ENCODE measurements at places on chromosomes 7 and 10.

DNA sequence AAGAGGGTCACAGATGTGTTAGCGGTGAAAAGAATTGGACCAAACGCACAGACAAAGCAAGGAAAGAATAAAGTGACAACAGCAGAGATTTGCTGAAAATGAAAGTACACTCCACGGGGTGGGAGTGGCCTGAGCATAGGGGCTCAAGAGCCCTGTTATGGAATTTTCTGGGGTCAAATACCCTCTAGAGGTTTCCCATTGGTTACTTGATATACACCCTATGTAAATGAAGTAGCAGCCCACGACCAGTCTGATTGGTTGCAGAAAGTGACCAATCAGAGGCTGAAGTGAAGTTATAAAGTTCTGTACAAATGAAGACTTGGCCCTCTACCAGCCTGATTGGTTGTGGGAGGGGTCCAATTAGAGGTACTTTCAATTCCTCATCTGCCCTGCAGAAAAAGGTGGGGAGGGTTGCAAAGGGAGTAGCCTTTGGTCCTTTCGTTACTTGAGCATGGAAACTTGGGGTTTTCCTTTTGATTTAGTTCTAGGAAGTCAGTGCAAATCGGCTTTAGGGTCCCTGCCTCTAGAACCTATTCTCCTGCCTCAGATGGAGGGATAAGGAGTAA is 125.6 kb upstream of the PRPS1L1 start:
- no peak for DNase-seq

- no peak for DNase-seq
Observed at GRCh38 chr7:79400222-79400621, 53.2 kb downstream of the MAGI2 start.

- no peak for DNase-seq
Observed at GRCh38 chr10:12382157-12382548, 32.8 kb downstream of the CAMK1D start.

DNA sequence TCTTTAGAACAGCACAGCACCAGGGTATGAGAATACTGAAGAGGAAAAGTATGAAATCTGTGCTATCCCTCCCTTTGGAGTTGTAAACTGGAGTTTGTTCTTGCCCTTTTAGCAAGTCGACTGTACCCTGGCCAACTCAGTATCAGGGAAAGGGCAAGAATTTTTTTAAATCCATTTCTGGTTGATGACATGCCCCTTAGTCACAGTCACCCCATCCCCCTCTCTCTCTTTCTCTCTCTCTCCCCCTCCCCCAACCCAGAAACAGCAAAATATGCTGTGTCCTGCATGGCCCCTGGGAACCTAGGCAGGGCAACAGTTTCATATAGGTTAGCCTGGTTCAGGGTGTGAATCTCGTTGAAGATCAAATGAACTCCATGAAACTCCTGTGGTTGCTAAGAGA is 177.7 kb upstream of the ADO start:
- no peak for DNase-seq

GRCh38 chr10:71598621-71599055 is 120.9 kb downstream of the C10orf105 start:
- DNase-seq, result no peak

GRCh38 chr10:115706488-115707076 is 566.4 kb downstream of the GFRA1 start:
- DNase-seq, result no peak

Data from stimulated activated CD4-positive, alpha-beta T cell treated with anti-CD3 and anti-CD28 coated beads, Interleukin-1b, Interleukin-23, amount 100 ng/mL, for 24 hours (primary cell).